ENCODE measurements at places on chromosomes 7 and 10.

DNA sequence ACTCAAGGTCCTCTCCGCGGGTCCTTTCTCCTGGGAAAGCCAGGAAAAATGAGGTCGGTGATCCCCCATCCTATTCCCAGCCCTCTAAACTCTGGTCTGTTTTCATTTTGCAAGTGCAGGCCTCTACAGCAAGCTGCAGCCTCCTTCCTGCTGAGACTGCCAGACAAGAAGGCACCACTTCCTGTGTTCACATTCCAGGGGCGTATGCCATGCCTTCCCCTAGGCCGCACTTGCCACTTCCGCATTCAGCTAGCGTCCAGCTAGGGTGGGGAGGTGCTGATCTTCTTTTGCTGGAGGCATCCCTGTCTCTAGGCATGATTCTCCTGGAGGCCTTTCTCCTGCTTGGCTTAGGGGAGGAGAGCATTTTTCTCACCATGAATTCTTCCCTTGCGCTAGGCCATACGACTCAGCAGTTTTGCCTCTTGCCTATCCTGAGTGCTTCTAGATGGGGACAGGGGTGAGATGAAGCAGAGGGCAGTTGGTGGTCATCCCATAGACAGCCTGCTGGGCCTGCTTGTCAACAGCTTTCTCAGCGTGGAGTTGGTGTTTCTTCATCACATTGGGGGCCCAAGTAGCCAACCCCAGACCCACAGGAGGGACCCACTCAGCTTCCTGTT lies 328.9 kb downstream of the RPS24 start:
- no peak for DNase-seq

DNA sequence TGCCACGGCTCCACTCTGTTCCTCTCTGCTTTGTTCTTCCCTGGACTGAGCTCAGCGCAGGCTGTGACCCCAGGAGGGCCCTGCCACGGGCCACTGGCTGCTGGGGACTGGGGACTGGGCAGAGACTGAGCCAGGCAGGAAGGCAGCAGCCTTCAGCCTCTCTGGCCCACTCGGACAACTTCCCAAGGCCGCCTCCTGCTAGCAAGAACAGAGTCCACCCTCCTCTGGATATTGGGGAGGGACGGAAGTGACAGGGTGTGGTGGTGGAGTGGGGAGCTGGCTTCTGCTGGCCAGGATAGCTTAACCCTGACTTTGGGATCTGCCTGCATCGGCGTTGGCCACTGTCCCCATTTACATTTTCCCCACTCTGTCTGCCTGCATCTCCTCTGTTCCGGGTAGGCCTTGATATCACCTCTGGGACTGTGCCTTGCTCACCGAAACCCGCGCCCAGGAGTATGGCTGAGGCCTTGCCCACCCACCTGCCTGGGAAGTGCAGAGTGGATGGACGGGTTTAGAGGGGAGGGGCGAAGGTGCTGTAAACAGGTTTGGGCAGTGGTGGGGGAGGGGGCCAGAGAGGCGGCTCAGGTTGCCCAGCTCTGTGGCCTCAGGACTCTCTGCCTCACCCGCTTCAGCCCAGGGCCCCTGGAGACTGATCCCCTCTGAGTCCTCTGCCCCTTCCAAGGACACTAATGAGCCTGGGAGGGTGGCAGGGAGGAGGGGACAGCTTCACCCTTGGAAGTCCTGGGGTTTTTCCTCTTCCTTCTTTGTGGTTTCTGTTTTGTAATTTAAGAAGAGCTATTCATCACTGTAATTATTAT lies 1.2 kb downstream of the CLDN4 start:
- peak; percentile 14 for DNase-seq

DNA sequence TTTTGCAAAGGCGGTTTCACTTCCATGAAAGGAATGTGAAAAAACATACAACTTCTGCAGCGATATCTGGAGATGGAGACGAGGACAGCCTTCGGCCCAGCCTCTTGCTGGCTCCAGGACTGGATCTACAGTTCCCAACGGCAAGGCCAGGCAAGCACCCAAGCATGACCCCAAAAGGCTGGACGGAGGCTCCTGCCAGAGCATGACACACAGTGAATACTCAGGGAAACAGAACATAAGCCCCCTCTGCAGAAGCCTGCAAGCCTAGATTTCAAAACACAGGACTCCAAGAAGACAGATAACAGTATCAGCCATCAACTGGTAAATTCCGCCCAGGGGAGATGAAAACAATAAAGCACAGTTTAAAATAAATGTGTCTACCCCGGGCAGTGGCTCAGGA lies 3.3 kb upstream of the LRRC27 start:
- DNase-seq, result no peak

GRCh38 chr7:42080841-42081586 lies 156.0 kb downstream of the GLI3 start:
- no peak for DNase-seq

DNA sequence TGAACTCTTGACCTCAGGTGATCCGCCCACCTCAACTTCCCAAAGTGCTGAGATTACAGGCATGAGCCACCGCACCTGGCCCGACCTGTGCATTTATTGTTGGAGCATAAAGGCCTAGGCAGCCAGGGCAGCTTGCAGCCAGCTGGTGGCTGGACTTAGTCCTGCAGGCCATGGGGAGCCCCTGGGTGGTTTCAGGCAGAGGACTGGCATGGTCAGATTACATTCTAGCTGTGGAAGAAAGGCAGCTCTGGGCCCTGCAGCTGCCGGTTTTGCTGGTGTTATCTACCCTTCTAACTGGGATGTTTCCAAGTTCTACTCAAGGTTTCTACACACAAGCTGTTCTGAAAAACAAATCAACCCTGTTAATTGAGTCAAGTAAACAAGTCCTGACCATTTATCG lies 22.7 kb upstream of the MKRN1 start:
- DNase-seq, result no peak

DNA sequence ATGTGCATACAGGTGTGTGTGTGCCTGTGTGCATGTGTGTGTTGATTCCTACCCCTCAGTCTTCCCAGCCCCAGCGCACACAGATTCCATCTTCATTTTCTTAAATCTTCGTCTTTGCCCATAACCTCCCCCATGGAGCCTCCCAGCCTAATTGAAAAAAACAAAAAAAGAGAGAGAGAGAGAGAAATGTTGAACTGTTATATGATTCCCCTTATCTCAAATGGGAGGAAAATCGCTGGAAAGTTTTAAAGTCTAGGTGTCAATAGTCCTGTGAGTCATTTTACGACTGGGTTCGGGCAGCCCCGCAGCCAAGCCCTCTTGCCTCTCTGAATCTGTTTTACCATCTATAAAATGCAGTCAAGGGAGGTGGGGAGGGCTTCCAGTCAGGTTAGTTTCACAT lies 60.9 kb downstream of the SPOCK2 start:
- no peak for DNase-seq

GRCh38 chr10:23139677-23140076 lies 44.3 kb downstream of the MSRB2 start:
- no peak for DNase-seq

DNA sequence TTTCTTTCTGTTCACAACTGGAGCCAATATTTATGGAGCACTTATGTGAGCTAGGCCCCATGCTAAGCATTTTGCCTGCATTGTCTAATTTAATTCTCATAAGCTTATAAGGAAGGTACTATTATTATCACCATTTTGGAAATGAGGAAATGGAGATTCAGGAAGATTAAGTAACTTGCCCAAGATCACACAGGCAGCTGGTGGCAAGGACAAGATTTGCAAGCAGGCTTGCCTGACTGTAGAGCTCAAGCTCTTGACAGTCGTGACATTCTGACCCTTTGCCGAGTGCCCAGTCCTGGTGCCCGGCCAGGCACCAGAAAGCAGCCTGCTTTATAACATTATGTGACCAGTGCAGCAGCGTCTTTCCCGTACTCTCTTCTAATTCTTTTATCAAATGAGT lies 38.2 kb downstream of the WNT2 start:
- no peak for DNase-seq

GRCh38 chr7:152544481-152544927 lies 108.7 kb upstream of the KMT2C start:
- no peak for DNase-seq

DNA sequence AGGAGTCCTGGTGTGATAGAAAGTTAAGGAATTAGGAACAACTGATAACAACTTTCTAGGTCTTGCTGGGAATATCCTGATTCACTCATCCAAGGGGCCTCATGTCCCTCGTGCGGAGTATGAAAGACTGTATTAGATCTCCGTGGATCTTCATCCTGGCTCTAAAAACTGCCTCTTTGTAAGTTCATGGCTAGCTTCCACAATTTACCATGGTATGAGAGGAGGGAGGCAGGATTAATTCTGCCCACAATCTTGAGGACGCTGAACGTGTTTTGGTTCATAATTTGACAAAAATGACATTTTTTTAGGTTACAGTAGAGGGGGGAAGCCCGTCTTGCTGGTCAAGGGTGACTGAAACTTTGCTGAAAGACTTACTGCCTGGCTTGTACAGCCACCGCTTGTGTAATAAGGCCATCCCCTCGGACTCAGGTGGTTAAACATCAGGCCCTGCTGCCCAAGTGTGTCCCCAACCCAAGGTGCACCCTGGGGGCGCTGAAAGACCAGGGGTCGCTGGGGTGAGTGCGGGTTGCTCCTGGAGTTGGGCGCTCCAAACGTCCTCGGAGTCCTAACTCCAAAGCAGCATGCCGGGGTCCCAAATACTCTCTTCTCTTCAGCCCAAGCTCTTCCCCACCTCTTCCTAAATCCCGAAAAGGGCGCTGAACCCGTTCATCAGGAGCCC lies 733 bp downstream of the HIBADH start:
- peak; percentile 47 for DNase-seq

- DNase-seq, result no peak
Measured at GRCh38 chr10:43872644-43873043, 224.0 kb upstream of the ZNF32 start.

DNA sequence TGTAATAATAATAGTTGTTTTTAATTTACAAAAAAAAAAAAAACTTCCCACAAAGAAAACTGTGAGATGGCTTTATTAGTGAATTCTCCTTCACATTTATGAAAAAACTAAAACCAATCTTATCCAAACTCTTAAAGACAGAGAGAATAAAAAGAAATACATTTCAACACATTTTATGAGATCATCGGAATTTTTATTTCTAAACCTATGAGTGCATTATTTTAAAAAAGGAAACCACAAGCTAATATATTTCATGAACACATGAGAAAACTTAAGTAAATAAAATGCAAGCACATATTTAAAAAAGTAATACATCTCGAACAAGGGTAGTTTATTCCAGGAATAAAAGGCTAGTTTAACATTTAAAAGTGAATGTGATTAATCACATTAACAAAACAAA lies 31.5 kb downstream of the C7orf25 start:
- no peak for DNase-seq

- DNase-seq, result no peak
Measured at GRCh38 chr10:124281666-124282065, 137.1 kb downstream of the OAT start.

DNA sequence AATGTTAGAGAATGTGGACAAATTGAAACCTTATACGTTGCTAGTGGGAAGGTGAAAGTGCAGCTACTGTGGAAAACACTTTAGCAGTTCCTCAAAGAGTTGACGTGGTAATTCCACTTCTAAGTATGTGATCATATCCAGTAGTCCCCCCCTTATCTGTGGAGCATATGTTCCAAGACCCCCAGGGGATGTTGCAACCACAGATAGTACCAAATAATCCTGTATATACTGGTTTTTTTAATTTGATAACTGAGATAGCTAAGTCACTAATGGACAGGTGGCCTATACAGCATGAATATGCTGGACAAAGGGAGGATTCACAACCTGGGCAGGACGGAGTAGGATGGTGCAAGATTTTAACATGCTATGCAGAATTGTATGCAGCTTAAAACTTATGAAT lies 36.8 kb downstream of the PCGF5 start:
- DNase-seq, result no peak

DNA sequence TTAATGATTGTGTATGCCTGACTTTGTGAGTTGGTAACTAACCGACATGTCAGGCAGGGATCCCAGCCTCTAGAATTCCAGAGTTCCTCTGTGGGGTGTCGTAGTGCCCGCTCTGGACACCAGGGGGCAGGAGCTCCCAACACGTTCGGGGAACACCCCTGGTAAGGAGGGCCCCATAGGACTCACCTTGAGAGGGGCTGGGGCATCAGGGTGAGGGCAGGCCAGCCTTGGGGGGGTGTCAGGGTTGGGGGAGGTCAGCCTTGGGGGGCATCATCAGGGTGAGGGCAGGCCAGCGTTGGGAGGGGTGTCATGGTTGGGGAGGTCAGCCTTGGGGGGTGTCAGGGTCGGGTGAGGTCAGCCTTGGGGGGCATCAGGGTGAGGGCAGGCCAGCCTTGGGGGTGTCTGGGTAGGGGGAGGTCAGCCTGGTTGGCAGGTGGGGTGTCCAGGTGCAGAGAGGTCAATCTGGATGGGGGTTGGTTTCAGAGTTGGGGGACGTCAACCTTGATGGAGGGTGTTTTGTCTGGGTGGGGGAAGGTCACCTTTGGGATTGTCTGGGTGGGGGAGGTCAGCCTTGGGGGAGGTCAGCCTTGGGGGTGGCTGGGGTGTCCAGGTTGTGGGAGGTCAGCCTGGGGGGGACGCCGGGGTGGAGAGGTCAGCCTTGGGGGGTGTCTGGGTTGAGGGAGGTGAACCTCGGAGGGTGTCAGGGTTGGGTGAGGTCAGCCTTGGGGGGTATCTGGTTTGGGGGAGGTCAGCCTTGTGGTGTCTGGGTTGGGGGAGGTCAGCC lies 45.6 kb upstream of the SUN1 start:
- peak; percentile 90 for DNase-seq

- no peak for DNase-seq
Measured at GRCh38 chr10:93465806-93466675, 16.1 kb downstream of the MYOF start.

Measured in GM13976 (cell line).